Parietal lobe (tissue), 2 donors: ENCODE measurements at places on chromosomes 16 and 17. TPM values are rescaled to one million over a fixed set of nuclear protein-coding genes. Genes with fewer than 3 reads are reported as not detected.

GSE1 gene
- 108 TPM for total RNA-seq

CETP gene
- total RNA-seq, result 0.94 TPM

MFAP4 gene
- total RNA-seq, result 1.3 TPM

SEPTIN12 gene
- not detected for total RNA-seq

ARHGAP23 gene
- 75.7 TPM for total RNA-seq

NUDT21 gene
- total RNA-seq, result 185 TPM

KRTAP2-2 gene
- not detected for total RNA-seq

HLF gene
- total RNA-seq, result 19.7 TPM

CCL18 gene
- total RNA-seq, result not detected

ZP2 gene
- not detected for total RNA-seq

UBE2Z gene
- total RNA-seq, result 61.0 TPM

TP53TG3B gene
- total RNA-seq, result not detected

EPOP gene
- 0.94 TPM for total RNA-seq

OSGIN1 gene
- not detected for total RNA-seq

CDRT15L2 gene
- total RNA-seq, result not detected

OR3A2 gene
- 1.3 TPM for total RNA-seq

TPSG1 gene
- not detected for total RNA-seq

SP6 gene
- total RNA-seq, result not detected

TMEM114 gene
- not detected for total RNA-seq

OTOA gene
- total RNA-seq, result 1.9 TPM

DNAH3 gene
- total RNA-seq, result 0.63 TPM

TGFB1I1 gene
- total RNA-seq, result 4.1 TPM

ELAC2 gene
- 51.6 TPM for total RNA-seq

SECTM1 gene
- total RNA-seq, result not detected

TPSAB1 gene
- total RNA-seq, result not detected

PRAC2 gene
- not detected for total RNA-seq

RNF135 gene
- total RNA-seq, result 1.9 TPM

NDRG4 gene
- 304 TPM for total RNA-seq

HBA1 gene
- 263 TPM for total RNA-seq

CNGB1 gene
- not detected for total RNA-seq

NOG gene
- 3.1 TPM for total RNA-seq

SLC16A6 gene
- 0.94 TPM for total RNA-seq

RPL38 gene
- total RNA-seq, result 1,198 TPM

MRPL12 gene
- 4.7 TPM for total RNA-seq

TBC1D3I gene
- total RNA-seq, result not detected

SLC16A5 gene
- 1.3 TPM for total RNA-seq

KRTAP4-6 gene
- total RNA-seq, result not detected

CBX4 gene
- 20.7 TPM for total RNA-seq

TNFSF13 gene
- total RNA-seq, result 0.94 TPM

DDX28 gene
- 8.8 TPM for total RNA-seq

PLXDC1 gene
- total RNA-seq, result 10.3 TPM

SEPTIN1 gene
- 0.94 TPM for total RNA-seq

TIMP2 gene
- 56.0 TPM for total RNA-seq
